Activated T-helper 1 cell treated with anti-CD3 and anti-CD28 coated beads, Interleukin-12 subunit alpha, Interleukin-12 subunit beta, Interleukin-2, Interleukin-4 antibody, amounts not matched to agents 30 ng/mL and 10 ng/mL and 1 ng/mL, durations not matched to agents 14 hours and 24 hours and 36 hours (primary cell): ENCODE measurements at places on chromosomes 6 and 20. TPM values are rescaled to one million over a fixed set of nuclear protein-coding genes. Genes with fewer than 3 reads are reported as not detected.

The ZSCAN12 gene
- 5.6 and 5.7 TPM in 2 replicates for total RNA-seq

The MLIP gene
- not detected in 2 replicates for total RNA-seq

The PHACTR3 gene
- total RNA-seq: not detected in 2 replicates

DNA sequence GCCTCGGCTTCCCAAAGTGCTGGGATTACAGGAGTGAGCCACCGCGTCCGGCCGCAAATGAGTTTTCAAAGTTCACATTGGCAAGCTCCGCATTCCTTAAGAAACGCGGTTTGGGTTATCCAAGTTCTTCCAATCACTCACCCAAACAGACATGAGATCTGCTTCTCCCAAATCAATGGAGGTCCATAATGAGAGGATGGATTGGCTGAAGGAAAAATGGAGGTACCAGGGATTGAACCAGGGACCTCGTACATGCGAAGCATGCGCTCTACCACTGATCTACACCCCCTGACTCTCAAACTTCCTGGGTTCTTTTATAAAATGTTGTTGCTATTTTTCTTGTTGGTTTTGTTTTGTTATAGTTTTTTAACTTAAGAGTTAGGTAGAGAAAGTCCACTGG lies 170.0 kb downstream of the GPX5 start:
- no peak for DNase-seq

DNA sequence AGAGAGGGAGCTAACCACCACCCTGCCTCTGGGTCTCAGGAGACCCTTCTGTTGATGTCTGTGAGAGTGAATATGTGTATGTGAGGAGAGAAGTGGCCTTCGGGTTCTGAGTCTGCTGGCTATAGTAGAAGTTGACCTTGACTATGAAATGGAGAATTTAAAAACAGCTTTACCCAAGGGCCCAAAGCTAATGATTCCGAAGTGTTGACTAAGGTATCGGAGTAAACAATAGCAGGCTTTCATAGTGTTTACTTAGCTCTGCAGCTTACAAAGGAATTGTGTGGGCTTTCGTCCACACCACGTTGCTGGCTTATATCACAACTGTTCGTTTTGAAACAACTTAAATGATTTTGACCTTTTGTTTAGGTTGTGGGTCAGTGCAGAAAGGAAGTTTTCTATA lies 126.5 kb upstream of the JAG1 start:
- no peak for DNase-seq
